ENCODE measurements at places on chromosomes 1 and 21.

DNA sequence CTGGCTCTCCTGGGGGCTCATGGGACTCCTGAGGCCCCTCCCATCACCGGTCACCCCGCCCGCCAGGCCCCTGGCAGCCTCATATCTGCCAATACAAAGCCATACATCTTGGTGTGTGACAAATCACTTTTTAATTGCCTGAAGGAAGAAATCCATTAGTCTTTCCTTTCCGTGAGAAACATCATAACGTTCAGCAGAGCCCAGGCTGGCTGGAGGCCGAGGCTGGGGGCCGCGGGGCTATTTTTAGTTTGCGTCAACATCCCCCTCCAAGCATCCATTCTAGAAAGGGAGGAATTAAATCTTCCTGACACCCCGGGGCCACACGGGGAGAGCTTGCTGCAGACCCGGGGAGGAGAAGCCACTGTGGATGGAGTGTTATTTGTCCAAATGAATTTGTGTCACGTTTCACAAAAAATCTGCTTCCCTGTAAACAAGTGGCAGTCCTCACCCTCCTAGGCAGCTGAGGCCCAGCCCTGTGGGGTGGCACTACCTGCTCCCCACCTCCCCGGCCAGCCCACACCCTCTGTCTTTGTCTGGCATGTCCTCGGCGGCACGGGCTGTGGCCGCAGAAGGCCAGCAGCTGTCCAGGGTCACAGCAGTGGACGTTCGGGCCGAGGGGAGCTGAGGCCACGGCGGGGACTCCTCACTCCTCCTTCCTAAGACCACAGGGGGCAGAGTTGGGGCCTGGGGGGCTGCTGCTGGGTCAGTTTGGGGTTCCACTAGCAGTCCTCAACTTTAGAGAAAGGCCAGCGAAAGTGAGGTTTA, 236.9 kb upstream of the VAMP3 start:
- DNase-seq: no peak

DNA sequence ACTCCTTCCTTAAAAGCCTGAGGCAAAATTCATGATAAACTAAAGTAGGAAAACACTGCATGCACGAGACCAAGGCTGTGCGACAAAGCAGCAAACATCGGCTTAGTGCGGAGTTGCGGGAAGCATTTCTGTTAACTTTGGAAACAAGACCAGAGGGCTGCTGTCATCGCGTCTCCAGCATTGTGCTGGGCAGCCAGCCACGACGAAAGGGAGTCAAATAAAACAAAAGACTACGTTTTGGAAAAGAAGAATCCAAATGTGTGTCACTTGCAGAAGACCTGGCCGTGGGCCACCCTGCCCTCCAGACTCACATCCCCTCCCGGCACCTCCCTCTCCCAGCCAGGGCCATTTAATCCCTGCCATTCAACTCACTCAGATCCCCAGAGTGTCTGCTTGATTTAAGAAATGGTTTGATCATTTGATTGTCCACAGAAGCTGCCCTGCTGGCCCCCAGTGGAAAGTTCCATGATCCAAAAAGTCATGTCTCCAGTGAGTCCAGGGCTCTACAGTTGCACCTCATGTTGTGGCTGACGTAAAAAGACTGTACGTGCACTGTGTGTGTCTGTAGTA, 2.4 kb upstream of the KRTAP10-11 start:
- DNase-seq: no peak

DNA sequence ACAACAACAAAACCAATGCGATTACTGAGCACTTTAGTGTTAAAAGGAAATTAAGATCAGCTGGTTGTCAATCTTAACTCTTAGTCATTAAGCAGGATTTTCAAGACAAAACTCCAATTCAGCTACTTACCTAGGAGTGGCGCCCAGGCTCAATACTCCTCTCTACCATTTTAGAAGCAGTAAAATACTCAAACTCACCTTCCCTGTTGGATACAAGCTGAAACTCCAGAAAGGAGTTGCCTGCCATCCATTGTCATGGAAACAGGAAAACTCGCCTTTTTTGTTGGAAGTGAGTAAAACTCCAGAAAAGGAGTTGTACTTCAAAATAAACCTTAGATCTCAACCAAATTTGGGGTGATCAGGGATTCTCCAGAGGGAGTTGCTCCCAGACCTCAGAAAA, 127.0 kb upstream of the F3 start:
- DNase-seq: no peak

- DNase-seq: no peak
These were observed 24.0 kb upstream of the HYI start for GRCh38 chr1:43477716-43478115.

DNA sequence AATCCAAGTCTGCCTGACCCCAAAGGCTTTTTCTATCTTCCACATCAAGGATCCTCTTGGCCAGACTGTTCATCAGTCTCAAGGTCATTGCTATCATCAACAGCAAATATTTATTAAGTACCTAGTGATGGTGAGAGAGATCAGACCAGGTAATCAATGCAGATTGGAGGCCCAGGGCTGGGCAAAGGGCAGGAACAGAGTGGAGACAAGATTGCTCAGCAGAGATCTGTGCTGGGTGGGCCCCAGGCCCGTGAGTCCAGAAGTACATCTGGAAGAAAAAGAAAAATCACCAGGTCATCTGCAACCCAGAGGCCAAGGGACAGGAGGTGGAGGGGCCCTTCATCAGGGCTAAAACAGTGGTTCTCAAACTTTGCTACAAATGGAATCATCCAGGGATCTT, 10.1 kb upstream of the PAQR7 start:
- no peak for DNase-seq

GRCh38 chr1:37672136-37672870, 20.0 kb upstream of the CDCA8 start:
- no peak for DNase-seq

- DNase-seq: no peak
These were observed 139.7 kb downstream of the FGGY start for GRCh38 chr1:59436637-59437036.

DNA sequence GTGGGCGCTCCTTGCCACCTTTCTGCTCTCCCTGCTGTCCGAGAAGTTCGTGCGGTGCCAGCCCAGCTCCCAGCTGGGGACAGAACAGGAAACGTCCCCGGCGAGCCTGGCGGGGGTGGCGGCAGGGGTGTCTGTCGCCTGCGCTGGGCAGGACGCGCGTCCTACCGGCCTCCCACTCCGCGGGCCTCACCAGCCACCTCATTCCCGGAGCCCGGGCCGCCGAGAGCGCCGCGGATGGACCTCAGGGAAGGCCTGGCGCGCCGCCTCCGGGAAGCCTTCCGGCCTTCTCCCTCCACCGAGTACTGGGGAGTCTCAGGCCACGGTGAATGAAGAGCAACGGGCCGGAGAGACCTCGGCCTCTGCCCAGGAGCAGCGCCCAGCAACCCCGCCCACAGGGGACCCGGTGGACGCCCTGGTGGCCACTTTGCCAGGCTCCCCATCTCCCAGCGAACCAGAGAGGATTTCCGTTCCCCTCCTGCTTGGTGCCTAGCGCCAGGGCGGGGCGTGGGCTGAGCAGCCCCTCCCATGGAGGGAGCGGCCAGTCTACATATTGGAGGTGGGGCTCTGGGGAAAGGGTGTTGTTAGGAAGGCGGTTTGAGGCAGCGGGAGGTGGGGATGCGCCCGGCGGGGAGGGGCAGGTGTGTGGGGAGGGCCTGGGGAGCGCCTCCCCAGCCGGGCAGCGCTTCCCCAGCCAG, 9.5 kb upstream of the TNFRSF14 start:
- DNase-seq: peak; percentile 80

GRCh38 chr1:31787261-31787660, 23.1 kb upstream of the ADGRB2 start:
- DNase-seq: no peak

DNA sequence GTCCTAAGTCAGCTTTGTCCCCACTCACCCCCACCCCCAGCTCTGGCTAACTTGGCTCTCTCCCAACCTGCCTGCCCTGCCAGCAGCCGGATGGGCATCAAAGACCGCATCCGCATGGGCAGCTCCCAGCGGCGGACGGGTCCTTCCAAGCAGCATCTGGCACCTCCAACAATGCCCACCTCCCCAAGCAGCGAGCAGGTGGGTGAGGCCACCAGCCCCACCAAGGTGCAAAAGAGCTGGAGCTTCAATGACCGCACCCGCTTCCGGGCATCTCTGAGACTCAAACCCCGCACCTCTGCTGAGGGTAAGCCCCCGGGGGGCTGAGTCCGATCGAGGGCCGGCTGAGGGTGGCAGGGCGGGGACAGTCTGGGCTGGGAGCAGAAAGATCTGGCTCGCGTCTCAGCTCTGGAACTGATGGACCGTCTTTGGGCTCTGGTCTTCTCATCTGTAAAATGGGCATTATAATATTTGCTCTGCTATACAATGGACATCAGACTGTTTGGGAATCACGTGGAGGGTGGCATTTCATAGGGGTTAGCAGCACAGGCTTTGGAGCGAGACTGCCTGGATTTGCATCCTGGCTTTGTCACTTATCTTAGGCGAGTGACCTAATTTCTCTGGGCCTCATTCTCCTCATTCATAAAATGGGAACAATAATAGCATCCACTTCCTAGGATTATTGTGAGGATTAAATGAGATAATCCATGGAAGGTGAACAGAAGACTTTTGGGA, 31.0 kb downstream of the CITED4 start:
- DNase-seq: no peak

- DNase-seq: no peak
These were observed 478.0 kb downstream of the CAMTA1 start for GRCh38 chr1:7263021-7263960.

DNA sequence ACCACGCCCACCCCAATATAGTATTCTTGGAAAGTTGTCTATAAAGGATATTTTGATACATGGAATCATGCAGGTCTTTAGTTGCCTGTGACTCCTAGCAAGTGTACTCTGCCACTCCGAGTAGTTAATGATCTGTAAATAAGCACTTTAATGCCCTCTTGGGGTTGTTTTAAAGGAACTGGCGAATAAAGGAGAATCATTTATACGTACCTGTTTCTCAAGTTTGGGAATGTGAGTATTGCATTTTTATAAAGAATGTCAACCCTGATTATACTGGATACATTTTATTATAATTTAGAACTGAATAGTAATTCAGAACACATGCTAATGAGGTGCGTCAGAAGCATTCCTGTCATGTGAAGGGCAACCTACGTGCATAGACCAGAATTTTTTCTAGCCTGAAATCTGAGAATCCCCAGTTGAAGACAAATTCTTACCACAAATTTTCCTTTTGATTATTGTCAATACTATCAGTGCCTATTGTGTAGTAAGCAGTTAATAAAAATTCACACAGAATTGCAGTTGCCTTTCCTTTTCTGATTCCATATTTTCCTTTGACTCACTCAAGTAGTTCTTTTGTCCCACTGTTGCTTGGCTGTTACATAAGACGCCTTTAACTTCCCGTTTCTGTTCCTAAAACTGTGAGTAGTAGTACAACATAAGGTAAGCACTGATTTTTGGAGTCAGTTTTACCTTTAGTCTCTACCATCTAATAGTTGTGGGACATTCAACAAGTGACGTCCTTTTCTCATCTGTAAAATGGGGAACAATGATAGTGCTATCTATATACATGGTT, 5.1 kb downstream of the AHCYL1 start:
- DNase-seq: no peak

GRCh38 chr21:36904093-36904666, 62.3 kb downstream of the HLCS start:
- DNase-seq: no peak

- no peak for DNase-seq
These were observed 25.0 kb downstream of the EFCAB7 start for GRCh38 chr1:63548303-63548702.

DNA sequence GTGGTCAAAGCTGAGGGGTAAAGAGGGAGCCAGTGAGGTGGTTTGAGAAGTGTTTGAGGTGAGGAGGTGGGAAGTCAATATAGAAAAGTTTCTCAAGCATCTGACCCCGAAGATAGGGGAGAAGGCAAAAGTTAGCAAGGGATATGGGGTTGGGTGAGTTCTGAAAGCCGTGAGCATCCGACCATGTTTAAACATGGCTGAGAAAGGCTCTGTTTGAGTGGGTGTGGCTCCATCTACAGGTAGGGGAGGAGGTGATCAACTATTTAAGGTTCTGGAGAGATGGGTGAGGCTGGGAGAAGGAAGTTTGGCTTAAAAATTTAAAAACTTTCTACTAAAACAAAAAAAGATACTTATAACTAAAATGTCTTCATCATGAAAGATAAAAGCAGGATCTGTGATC, 273.8 kb downstream of the KCNJ6 start:
- DNase-seq: no peak

- DNase-seq: no peak
These were observed 48.0 kb upstream of the B3GALNT2 start for GRCh38 chr1:235552146-235552716.
